ENCODE measurements at places on chromosomes 12 and 14.

- no peak for DNase-seq
Measured at GRCh38 chr12:106204312-106204711, 43.5 kb downstream of the CKAP4 start.

- no peak for DNase-seq
Measured at GRCh38 chr12:5870183-5870582, 74.9 kb downstream of the ANO2 start.

DNA sequence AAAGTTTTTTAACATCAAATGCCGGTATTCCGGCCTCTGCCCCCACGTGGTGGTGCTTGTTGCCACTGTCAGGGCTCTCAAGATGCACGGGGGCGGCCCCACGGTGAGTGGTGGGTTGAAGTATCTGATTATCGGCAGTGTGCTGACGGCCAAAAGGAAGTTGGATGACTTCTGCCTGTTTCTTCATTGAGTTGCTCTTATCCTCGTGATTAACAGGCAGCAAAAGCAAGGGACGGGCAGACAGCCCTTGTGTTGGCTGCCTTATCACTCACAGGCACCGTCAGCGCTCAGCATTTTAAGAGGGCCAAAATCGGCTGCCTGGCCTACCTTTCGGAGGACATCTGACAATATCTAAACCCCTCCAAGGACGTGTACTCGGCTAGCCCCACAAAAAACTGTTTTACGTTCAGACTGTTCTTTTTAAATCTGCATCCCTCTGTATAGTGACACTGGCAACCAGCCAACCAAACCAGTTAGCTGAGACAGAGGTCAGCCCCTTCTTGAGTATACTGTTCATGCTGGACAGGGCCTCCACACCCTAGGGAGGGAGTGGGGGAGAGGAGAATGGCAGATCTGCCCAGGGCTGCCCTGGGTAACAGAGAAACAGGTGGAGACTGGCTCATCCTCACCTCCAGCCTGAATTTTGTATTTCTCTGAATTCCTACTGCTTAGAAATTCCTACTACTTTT lies 22.9 kb upstream of the AKAP5 start:
- DNase-seq, result no peak

- DNase-seq, result no peak
Measured at GRCh38 chr12:29232086-29232485, 83.0 kb downstream of the FAR2 start.

DNA sequence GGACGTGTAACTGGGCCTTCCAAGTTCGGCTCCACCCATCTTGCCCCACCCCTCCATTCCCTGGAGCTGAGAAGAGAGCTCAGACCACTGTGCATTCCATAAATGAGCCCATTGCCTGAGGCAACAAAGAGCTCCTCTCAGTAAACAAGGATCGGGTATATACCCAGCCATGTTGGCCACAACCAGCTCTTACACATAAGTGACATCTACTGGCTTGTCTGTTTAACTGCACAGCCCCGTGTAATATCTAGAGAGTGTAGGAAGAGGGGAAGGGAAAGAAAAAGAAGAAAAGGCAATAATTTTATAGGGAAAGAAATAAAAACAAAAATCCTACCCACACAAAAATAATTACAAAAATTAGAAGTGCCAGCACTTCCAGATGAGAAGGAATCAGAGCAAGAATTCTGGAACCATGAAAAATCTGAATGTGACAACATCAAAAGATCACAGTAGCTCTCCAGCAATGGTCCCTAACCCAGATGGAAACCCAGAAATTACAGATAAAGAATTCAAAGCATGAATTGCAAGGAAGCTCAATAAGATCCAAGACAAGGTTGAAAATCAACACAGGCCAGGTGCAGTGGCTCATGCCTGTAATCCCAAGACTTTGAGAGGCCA lies 308.1 kb downstream of the RPAP3 start:
- no peak for DNase-seq

GRCh38 chr14:101110729-101111619 lies 207.5 kb upstream of the RTL1 start:
- DNase-seq, result no peak

DNA sequence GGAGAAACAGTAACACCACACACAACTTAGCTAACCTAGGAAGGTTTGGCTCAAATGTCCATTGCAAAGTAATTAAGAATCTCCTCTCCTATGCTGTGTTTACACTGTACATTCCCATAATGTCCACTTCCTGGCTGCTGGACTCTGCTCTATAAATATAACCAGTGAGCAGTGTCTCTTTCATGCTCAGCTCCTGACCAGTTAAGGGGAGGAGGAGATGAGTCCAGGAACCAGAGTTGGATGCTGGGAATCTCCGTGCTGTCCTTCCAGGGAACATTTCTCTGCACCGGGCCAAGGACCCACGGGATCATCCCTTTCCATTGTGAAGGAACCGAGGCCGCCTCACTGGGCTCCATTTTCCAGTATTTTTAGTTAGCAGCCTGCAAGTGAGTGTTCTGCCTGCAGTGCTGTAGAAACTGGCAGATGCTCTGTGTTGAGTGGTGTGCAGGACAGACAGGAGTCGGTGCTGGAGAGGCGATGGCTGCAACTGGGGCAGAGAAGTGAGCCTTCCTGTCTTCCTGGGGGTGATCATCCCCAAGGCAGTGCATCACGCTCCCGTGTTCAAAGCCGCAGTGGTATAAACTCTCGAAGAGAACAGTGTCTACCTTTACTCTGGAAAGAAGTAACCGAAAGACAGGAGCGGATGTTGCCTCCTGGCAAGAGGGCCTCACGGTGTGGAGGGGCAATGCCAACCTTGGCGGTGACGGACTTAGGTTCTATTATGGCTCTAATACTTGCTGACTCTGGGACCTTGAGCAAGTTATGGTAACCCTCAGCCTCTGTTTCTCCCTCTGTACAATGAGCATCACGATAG lies 195.5 kb downstream of the CACNA1C start:
- DNase-seq, result no peak

- DNase-seq, result no peak
Measured at GRCh38 chr12:23002381-23002780, 377.4 kb downstream of the ETNK1 start.

DNA sequence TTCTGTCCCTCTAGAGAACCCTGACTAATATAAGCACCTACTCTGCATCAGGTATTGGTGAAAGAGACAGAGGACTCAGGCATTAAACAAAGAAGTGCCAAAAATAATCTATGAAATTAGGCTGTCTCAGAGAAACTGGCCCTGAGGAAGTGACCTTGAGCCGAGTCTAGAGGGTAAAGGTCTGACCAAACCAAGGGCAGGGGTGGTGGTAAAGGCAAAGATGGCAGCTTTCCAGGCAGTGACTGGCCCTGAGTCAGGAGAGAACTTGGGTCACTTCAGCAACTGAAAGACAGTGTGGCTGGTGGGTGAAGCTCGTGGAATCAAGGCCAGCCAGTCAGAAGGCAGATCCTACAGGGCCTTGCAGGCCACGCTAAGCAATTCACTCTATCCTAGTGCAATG lies 30.6 kb downstream of the CDKL1 start:
- DNase-seq, result no peak

DNA sequence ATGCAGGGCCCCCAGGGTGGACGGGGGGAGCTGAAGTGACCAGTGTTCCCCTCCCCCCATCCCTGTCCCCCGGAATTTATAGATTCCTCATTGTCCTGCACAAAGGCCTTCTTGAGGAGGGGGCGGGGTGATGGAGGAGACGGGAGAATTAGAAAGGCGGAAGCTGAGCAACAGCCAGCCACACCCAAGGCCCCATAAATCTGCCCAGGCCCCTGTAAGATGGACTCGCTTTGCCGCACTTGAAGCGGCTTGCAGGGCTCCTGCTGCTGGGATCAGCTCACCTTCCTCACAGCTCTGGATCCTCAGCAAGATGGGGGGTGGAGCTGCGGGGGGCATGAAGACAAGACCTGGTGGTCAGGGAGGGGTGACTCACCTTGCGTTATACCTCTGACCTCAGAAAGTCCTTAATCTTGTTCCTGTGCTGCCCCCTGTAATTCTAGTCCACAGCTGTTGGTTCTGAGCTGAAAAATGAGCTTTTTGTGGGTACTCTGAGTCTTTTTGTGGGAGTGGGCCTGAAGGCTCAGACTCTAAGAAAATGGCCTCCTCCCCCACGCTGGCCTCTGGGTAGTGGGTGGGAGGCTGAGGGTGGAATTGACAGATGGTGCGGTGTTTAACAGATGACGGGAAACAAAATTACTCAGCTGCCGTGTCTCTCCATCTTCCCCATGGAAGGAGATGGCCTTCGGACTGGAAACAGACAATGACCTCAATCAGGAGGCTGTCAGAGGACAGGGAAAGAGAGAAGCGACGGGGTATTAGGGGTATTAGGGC lies 15.8 kb upstream of the ANKRD33 start:
- DNase-seq, result no peak

GRCh38 chr12:109273354-109273753 lies 35.7 kb downstream of the FOXN4 start:
- DNase-seq, result no peak

- DNase-seq, result no peak
Measured at GRCh38 chr12:97960225-97960624, 497.6 kb downstream of the RMST start.

DNA sequence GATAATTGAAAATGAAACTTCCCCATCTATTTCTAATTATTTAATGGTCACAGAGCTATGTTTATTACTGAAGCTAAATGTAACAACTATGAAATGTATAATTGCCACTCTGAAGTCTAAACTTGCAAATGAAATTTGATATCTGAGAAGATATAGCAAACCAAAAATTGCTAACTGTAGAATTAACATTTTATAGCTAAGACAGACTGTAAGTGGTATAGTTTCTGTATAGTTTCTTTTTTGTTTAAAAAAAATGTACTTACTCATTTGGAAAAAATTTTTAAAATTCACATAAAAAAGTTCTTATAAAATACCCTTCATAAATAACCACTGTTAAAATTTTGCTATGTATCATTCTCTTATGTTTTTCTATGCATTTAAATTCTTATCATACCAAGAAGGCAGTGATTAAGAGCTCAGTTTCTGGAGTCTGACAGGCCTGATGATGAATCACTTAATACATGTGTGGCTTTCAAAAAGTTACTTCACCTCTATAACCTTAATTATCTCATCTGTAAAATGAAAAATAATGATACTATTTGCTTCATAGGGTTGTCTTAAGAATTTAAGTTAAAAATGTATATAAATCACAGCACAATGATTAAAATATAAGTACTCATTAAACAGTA lies 214.7 kb upstream of the GARIN2 start:
- DNase-seq, result no peak

- DNase-seq, result peak; percentile 32
Measured at GRCh38 chr12:13278249-13278787, 81.8 kb downstream of the EMP1 start.

GRCh38 chr12:12194206-12194605 lies 72.6 kb downstream of the LRP6 start:
- no peak for DNase-seq

GRCh38 chr12:27462851-27463250 lies 16.3 kb downstream of the SMCO2 start:
- no peak for DNase-seq

DNA sequence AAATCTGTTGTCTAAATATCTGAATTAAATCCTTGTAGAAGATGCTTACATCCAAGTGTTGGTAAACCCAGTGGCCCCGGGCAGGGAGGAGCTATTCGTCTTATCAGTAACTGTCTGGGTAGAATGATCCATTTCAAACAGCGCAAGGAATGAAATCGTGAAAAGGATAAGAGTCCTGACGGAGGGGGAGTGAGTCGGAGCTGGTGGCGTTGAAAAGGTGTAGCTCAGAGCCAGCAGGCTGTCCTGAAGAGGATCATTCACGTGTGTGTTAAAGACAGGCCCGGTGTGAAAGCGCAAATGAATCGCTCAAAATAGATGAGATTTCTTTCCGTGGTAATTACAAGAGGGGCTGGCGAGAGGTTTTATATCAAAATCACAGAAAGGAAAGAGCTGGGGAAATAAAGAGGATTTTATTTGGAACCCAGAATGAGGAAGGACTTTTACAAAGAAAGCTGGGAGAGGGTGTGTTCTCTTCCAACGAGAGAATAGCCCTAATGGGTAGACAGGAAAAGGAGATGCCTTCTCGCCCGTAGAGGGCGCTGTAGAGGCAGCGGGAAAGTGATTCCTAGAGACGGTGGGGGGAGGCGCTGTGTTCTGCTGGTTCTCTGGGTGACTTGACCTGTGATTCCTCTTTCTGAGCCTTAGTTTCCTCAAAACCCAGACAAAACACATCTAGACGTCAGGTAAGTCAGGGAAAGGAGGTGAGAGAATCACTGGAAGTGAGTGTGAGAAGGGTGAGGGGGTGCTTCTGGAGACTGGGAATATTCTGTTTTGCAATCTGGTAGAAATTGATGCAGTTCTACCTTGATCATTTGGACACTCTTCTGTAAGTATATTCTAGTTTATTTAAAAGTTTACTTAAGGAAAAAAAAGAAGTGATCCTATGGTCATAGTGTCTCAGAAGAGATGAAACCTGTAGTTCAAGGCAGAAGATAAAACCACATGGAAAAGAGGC lies 39.3 kb downstream of the SRRM4 start:
- no peak for DNase-seq

- no peak for DNase-seq
Measured at GRCh38 chr14:102931580-102932285, 9.3 kb downstream of the AMN start.

DNA sequence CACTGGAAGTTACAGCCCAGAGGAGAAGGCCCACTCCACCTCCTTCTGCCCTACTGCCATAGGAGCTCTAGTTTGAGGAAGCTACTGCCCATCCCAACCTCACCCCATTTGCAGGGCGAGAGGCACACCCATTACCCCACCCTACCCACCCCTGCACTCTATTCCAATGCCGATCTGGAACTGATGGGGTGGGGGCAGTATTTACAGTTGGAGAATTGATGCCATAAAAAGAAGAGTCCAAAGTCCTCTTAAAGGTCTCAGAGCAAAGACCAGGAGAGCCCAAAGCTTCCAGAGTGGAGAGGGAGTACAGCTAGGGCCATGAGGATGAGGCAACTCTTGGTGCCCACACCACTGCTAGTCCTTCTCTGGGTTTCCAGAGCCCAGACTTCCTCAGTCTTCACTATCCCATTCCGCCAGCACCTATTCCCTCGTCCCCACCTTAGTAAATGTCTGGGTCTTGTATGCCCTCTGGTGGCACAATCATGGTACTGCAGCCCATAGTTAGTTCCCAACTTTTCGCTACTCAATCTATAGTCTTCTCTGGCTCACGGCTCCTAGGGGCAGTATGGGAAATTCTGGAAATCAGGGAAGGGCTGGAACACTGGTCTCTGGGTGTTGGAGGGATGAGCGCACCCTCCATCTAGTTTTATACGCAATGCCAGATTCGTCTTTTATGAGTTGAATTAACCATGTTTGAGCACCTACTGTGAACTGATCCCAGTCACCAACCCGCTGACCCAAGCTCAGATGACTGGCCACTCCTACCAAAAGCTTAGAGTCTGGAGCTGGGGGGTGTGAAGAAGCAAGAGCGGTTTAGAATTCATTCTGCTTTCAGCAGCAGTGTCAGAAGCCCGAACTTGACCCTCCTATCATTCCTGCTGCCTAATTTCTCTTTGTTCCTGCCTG lies 6.9 kb upstream of the ADCY6 start:
- DNase-seq, result peak; percentile 18

GRCh38 chr12:93979189-93979588 lies 169.2 kb upstream of the PLXNC1 start:
- DNase-seq, result no peak

DNA sequence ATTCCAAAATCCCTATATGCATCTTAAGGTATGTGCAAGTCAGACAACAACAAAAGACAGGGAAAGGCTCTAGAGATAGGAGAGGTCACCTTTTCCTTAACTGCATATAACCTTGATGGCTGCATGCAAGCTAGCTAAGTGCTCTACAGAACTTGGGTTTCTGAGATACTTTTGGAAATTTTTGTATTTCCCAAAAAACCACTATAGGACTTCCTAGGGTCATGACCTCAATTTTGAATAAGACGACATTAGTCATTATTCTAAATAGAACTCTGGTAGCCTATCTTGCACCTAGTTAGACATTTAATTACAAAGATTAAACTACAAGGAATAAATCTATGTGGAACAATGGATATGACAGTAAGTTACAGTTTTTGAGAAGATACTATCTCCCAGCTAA lies 309.3 kb downstream of the BCAT1 start:
- no peak for DNase-seq

Measured in stimulated activated CD8-positive, alpha-beta memory T cell treated with anti-CD3 and anti-CD28 coated beads, Interleukin-7, amount 100 ng/mL, for 1 hour (primary cell).